GM13977 (cell line): ENCODE measurements at places on chromosomes 3 and 15.

DNA sequence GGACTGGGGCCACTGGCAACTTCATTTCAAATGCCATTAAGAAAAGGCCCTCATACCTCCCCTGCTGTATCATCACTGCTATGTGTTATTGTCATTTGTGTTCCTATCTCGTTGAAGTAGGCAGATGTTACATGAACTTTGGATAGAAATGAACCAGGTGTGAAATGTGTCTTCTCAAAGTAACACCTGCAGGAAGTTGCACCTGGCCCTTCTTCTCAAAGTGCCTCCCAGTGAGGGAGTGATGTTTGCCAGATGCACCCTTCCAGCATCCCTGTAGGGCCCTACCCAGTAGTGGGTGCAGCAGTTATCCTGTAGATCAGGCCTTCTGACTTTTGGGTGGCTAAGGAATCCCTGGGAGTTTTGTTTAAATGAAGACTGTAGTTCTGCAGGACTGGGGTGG, 197.7 kb upstream of the CTNNB1 start:
- DNase-seq: no peak

DNA sequence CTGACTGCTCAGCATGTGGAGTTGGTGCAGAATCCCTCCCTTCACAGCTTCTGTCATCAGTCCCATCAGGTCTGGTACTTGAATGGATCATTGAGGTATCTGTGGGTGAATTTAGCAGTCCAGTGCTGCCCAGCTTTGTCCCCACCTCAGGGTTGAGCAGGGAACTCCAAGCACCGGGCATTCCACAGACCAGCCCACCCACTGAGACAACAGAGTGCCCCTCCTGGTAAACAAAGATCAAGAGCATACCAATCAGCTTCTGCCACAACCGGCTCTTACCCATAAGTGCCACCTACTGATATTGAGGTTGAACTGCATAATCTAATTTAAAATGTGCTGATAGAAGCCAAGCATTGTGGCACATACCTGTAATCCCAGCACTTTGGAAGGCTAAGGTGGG, 57.1 kb upstream of the FXR1 start:
- DNase-seq: no peak

- DNase-seq: no peak
These were observed 6.7 kb downstream of the AMIGO3 start for GRCh38 chr3:49712631-49713317.

- peak; percentile 86 for DNase-seq
These were observed 2.5 kb downstream of the XIRP1 start for GRCh38 chr3:39189959-39190269.

GRCh38 chr3:72614394-72615074, 233.7 kb downstream of the SHQ1 start:
- no peak for DNase-seq

- no peak for DNase-seq
These were observed 361.6 kb downstream of the RBMS3 start for GRCh38 chr3:29642393-29643033.

- no peak for DNase-seq
These were observed 21.4 kb upstream of the ESYT3 start for GRCh38 chr3:138412821-138413551.

- DNase-seq: no peak
These were observed 7.4 kb downstream of the WNT7A start for GRCh38 chr3:13872451-13872850.

- DNase-seq: no peak
These were observed 29.5 kb downstream of the SIAH2 start for GRCh38 chr3:150733373-150733935.

DNA sequence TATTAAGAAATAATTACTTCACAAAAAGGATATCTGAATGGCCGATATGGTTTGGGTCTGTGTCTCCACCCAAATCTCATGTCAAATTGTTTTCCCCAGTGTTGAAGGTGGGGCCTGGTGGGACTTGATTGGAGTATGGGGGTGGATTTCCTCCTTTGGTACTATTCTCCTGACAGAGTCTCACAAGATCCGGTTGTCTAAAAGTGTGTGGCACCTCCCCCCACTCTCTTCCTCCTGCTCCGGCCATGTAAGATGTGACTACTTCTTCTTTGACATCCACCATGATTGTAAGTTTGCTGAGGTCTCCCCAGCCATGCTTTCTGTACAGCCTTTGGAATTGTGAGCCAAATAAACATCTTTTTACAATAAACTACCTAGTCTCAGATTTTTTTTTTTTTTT, 34.5 kb downstream of the ZBTB11 start:
- no peak for DNase-seq

GRCh38 chr3:74352166-74352565, 262.3 kb downstream of the CNTN3 start:
- DNase-seq: no peak
